Fibroblast of skin of scalp (primary cell): ENCODE measurements at places on chromosomes 2 and 18.
A peak's percentile ranks its signal among the peaks of the same experiment; 100 is the strongest.

- peak; percentile 3 for DNase-seq
These were observed 77.0 kb downstream of the LANCL1 start for GRCh38 chr2:210399440-210400041.

DNA sequence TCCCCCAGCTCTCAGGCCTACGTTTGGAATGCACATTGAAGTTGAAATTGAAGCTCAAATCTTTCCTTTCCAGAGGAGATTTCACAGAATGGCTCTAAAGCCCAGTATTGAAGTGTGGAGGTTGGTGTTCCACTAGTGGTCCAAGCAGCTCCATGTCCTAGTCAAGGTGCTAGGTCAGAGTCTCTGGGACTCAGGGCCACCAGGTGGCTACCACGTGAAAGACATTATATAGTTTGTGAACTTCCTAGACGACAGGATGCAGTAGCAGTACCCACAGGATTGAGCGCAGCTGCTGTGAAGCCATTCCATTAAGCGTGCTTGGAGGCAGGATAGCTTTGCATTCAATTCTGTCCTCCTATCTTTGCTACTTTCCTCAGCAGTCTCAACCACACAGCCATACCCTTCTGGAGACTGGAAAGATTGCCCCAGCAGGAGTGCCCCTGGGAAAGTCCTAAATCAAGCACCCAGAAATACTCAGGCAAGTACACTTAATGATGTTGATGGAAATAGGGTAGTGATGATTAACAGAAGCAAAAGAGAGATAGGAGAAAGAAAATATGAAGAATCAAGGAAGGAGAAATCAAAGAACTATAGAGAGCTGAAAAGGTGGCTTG lies 4.7 kb upstream of the TGFA start:
- no peak for DNase-seq

DNA sequence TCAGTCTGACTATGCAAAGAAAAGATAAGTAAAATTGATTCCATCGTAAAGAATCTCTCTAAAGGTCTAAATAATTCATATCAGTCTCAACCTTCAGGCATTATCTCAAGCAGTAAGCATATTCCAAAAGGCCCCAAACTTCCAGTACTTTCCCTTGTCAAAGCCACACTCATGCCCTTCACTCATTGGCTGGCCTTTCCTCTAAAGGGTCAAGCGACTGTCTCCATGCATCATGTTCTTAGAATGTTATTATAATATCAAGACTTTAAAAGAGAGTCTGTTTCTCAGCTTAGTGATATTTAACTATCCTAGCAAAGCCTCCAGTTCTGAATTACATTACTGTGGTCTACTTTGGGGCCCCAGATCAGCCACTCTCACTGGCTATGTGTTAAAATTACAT lies 271.3 kb downstream of the MREG start:
- no peak for DNase-seq

GRCh38 chr2:74427551-74427950 lies 6.0 kb downstream of the WDR54 start:
- no peak for DNase-seq

DNA sequence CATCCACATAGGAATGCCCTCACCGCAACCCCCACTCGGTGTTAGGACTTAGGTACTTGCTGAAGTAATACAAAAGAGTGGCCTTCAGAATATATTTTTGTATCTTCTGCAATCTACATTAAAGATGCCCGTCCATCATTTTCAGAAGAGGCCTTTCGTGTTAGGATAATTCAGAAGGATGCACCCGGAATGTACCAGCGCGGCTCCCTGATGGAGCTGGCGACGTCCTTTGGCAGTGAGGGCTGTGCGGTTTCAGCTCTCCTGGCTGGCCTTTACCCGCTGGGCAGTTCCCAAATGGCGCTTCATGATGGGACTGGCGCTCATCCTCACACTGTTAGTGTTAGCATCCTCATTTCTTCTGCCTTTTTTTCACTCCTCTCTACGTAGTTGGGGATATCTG lies 15.3 kb downstream of the TWIST2 start:
- DNase-seq, result no peak

- DNase-seq, result peak; percentile 77
These were observed 103.4 kb downstream of the SEPTIN10 start for GRCh38 chr2:109510136-109511028.

GRCh38 chr18:70047931-70048603 lies 100.4 kb upstream of the CD226 start:
- DNase-seq, result peak; percentile 68

GRCh38 chr2:18498531-18498930 lies 61.9 kb downstream of the RDH14 start:
- DNase-seq, result no peak

- DNase-seq, result no peak
These were observed 92.8 kb upstream of the HS6ST1 start for GRCh38 chr2:128411431-128411830.

DNA sequence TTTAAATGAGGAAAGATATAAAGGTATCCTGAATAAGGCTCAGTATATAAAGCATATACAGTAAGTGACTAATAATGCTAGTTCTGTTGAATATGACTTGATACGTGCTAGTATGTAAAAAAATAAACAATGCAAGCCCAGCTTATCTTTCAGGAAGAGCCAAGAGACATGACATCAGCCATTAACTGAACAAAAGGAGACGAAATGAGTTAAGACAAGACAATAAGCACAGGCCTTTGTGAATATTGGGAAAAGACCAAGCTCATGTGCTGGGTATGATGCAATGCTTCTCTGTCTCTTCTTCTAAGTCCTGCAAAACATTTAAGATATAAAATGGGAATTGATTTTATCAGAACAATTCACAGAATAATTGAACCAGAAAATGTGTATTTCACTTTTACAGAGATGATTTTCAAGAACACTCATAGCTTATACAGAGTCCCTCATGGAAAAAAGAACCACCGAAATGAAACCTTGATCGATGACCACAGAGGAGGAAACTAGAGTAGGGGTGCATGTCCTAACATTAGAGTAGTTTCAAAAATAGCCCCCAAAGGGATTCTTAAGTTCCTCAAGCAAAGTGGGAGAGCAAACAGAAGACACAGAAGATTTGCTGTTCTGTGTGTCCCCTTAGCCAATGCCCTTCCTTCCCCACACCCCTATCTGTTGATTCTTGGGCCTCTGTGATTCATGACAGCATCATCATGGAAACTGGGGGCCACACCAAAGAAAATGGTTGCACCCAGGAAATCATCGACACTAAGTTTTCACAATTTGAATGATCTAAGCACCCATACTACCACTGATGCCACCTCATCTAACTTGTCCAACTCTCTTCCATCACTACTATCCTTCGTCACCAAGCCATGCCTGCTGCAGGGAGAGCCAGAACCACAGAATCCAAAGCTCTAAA lies 68.0 kb upstream of the CRIM1 start:
- DNase-seq, result peak; percentile 38

DNA sequence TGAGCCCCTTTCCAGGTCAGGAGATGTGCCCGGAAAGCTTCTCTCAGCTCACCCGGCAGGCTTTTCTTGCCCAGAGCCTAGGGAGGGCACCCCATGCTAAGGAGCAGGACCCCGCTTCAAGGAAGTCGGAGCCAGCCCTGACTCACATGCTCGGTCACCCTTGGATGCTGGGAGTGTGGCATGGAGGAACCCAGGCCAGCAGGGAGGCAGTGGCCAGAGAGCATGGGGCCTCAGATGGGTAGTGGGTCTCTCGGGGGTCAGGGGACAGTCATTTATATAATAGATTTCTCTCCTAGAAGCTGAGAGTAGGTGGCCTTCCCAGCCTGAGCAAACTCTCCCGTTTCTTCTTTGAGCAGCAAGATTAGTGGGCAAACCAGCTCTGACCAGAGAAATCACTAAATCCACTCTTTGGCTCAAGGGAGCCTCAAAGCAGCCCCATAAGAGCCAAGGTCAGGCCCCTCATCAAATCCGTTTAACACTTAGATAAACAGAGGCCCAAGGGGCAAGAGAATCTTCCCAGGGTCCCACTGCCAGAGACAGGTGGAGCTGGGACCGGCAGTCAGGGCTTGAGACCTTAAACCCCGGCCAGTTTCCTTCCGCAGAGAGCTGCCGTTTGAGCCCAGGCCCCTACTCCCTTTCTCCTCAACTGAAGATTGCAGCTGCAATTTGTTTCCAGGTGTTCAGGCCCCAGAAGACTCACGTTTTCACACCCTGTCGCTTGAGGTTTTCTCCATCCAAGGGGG lies 113.1 kb downstream of the CYP26B1 start:
- no peak for DNase-seq

GRCh38 chr2:240397924-240398645 lies 37.4 kb upstream of the GPC1 start:
- peak; percentile 42 for DNase-seq

DNA sequence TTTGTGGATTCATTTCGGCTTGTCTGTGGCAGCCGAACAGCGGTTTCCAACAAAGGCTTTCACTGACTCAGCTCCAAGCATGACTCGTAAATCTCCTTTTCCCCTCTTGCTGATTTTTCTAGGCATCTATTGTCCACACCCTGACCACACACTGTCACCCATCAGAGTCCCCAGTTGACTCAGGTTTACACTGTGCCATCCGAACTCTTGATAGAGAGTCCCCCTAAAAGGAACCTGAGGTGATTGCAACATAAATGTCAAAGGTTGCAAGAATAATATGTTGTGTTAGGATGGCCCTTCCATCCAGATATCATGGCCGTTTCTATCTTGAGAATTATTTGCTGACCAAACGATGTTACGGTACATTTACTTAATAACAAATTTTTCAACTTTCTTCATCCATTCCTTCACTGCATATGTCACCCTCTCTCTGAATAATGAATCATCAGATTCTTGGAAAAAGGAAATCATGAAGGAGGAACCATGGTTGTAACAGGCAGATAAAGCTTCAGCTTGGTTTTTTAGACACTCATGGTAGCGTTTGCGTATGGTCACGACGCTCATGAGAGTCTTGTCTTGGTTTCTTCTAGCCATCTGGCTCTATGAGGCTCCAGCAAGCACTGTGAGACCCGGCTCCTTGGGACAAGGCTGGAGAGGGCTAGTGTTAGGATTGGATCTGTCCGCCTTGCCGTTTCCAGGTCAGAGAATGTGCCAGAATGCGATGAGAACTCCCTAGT lies 72.1 kb downstream of the NPAS2 start:
- DNase-seq, result peak; percentile 71

DNA sequence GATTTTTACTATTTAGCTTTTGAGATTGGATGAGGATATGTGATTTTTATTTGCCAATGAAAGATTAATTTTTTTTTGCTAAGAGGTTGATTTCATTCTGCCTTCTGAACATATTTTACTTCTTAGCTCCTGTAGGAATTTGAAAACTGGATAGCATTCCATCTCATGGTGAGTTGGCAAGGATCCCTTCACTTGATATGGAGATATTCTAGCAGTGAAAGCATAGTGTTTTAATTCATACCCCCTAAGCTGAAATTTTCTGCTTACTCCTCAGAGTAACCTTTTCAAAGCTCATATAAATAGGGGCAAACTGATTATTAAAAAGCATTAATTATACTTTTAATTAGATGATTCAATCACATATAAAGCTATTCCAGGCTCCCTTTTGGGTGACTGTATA lies 61.0 kb upstream of the KCNJ3 start:
- DNase-seq, result no peak

- DNase-seq, result no peak
These were observed 178.7 kb downstream of the PDE11A start for GRCh38 chr2:177893880-177894279.

- DNase-seq, result peak; percentile 74
These were observed 46.9 kb downstream of the UXS1 start for GRCh38 chr2:106147159-106147558.

GRCh38 chr2:240832921-240833494 lies 13.0 kb upstream of the KIF1A start:
- DNase-seq, result no peak

DNA sequence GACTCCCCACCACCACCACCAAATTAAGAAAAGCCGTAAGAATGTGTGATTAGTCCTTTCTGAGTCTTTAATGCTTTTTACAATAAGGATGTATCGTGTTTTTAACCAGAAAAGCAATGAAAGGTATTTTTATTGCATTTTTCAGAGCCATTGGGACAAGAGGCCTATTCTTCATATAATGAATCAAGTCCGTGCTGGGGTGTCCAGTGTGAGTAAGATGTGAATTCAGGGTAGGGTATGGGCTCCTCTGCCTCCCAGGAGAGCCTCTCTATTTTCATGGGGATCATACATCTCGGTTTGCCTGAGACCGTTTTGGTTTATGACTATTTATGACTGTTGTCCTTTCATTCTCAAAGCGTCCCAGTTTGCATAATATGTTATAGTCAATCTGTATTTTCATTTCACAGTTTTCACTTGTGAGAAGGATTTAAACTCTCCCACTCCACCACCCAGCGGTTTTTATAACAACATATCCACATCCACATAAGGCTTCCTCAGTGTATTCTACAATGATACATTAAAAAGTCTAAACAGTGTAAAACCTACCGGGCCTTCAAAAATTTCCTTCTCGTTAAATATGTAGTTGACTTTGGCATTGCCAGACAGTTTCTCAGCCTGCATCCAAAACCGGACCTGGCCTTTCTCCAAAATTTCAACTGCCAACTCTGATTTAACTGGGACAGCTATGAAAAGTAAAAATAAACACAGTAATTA lies 80.8 kb upstream of the LPIN2 start:
- DNase-seq, result no peak

- DNase-seq, result no peak
These were observed 5.1 kb downstream of the CXCR1 start for GRCh38 chr2:218161644-218162043.

GRCh38 chr2:63023444-63023843 lies 27.2 kb upstream of the OTX1 start:
- peak; percentile 43 for DNase-seq

- DNase-seq, result no peak
These were observed 244.4 kb downstream of the NAPG start for GRCh38 chr18:10770264-10770663.

DNA sequence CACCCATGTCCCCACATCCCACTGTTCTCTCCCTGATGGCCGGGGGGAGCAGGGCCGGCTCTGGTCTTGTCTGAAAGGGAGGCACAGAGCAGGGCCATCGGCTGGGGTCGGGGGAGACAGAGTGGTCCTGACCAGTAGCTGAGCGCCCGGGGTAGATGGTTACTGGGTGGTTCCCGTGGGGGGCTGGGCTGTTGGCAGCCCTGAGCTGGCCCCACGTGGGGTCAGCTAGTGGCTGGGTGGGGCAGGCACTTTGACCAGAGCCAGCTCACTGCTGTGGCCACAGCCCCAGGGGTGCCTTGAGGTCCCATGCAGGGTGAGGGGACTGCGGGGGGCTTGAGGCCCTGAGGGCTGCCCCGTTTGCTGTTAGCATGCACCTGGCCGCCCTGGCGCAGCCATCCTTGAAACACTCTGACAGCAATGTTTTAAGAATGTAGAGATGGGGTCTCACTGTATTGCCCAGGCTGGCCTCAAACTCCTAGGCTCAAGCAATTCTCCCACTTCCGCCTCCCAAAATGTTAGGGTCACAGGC lies 12.3 kb upstream of the NEU4 start:
- no peak for DNase-seq

- no peak for DNase-seq
These were observed 11.9 kb upstream of the CCNT2 start for GRCh38 chr2:134906726-134907125.
